Kidney (tissue), 22 donors: ENCODE measurements at places on chromosomes 2 and 18. TPM values are rescaled to one million over a fixed set of nuclear protein-coding genes. Genes with fewer than 3 reads are reported as not detected.

- DNase-seq = no peak
These were observed 134.3 kb downstream of the ZNF236 start for GRCh38 chr18:76956648-76957047.

DNA sequence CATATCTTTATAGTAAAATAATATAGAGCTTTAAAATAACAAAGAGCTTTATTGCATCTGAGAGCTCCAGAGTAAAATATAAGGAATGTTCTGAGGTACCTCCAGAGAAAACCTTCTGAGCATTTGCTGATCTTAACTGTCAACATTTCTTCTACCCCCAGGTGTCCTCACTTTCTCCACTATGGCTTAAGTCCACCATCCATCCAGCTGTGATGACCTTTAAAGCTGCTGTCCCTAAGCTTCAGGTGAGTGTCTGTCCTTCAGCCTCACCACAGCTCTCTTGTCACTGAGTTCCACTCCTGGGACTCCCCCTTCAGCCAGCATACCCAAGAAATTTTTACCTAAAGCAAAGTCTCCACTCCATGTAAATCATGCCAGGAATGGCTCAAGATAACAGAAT, 137.9 kb downstream of the MYO5B start:
- no peak for DNase-seq

GRCh38 chr2:48504647-48505327, 25.2 kb upstream of the STON1 start:
- DNase-seq = no peak

GRCh38 chr2:204049635-204050034, 113.1 kb downstream of the ICOS start:
- DNase-seq = no peak

GRCh38 chr2:218125095-218125494, 733 bp upstream of the CXCR2 start:
- DNase-seq = no peak

DNA sequence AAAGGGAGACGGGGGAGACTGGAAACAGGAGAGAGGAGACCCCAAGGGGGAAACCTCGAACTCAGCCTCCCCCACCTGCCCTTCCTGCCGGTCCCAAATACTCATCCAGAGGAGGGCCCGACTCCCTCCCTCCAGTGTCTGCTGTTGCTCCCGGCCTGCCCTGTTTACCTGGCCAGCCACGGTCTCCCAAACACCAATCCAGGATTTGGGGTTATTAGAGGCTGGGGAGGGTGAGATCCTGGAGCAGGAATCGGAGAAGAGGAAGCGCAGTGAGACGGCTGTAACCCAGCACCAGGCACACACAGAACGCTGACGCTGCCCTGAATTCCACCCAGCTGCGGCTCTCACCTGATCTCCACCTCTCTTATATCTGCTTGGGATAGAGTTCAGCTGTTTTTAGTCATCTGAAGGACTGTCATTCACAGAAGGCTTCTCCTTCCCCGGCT, 213.0 kb downstream of the TNS1 start:
- DNase-seq = peak; percentile 60

GRCh38 chr18:9017167-9017904, 85.2 kb upstream of the NDUFV2 start:
- peak; percentile 43 for DNase-seq

The KCNS3 gene
- total RNA-seq = 7.3 TPM

The CYP1B1 gene
- total RNA-seq = 79.2 TPM

The VSNL1 gene
- 0.44 TPM for total RNA-seq

DNA sequence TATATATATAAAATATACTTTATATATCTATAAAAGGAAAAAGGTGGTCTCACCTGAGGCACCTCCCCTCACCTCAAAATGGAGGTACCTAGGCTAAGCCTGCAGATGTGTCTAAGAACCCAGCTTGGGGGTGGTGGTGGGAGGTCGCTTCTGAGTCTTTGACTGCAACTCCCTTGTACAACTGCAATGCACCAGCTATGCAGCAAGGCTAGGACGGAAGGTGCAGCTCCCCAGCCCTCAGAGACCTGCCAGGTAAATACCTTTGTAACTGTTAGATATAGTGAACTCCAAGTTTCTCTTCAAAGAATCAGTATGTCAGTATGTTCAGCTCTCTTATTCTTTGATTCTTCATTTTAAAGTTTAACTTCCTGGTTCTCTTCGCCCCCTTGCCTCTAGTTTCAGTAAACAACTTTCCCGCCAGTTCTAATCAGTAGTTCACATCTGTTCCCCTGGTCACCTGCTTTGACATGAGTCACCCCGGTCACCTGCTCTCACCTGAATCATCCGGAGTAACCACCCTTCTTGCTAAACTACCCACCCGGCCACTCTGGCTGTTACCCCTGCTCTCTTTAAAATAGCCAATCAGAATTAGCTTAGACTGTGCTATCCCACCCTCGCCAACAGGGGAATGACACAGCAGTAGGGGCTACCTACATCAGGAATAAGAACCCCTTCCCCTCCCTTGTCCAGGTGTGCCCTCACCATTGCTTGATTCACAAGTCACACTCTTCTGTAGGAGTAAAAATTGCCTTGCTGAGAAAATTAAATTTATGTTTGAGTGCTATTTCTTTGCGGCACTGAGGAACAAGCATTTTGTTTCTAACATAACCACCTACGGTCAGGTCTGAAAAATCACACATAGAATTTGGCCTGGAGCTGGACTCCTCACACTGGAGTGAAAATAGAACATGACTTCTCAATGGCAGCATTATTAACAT, 24.7 kb upstream of the IMPA2 start:
- no peak for DNase-seq

- DNase-seq = no peak
These were observed 750.8 kb upstream of the ACVR2A start for GRCh38 chr2:147094077-147094476.

GRCh38 chr2:144520756-144521487, 1.0 kb upstream of the ZEB2 start:
- peak; percentile 89 for DNase-seq

- DNase-seq = no peak
These were observed 65.9 kb downstream of the TMEM247 start for GRCh38 chr2:46545015-46545839.
